ENCODE measurements at places on chromosomes 4 and X.
A peak's percentile ranks its signal among the peaks of the same experiment; 100 is the strongest.

GRCh38 chrX:151724563-151725337, 8.9 kb downstream of the FATE1 start:
- DNase-seq, result no peak

DNA sequence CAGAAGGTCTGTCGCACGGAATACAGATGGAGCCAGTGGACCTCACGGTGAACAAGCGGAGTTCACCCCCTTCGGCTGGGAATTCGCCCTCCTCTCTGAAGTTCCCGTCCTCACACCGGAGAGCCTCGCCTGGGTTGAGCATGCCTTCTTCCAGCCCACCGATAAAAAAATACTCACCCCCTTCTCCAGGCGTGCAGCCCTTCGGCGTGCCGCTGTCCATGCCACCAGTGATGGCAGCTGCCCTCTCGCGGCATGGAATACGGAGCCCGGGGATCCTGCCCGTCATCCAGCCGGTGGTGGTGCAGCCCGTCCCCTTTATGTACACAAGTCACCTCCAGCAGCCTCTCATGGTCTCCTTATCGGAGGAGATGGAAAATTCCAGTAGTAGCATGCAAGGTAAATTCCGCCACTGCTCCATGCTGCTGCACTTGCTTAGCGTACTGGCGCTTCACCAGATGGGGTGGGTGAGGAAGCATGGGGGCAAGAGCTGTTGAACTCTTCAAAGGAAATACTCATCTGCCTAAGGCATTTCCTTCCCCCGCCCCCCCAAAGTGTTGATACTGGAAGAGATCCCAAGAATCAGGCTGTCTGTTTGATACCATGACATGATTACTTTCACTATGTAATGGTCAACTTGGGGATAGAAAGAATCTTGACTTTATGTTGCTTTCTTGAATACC, 24.8 kb downstream of the KLF3 start:
- no peak for DNase-seq

GRCh38 chr4:139913398-139913990, 240.5 kb downstream of the MAML3 start:
- DNase-seq, result no peak

- no peak for DNase-seq
Measured at GRCh38 chrX:118740276-118740889, 13.0 kb downstream of the IL13RA1 start.

DNA sequence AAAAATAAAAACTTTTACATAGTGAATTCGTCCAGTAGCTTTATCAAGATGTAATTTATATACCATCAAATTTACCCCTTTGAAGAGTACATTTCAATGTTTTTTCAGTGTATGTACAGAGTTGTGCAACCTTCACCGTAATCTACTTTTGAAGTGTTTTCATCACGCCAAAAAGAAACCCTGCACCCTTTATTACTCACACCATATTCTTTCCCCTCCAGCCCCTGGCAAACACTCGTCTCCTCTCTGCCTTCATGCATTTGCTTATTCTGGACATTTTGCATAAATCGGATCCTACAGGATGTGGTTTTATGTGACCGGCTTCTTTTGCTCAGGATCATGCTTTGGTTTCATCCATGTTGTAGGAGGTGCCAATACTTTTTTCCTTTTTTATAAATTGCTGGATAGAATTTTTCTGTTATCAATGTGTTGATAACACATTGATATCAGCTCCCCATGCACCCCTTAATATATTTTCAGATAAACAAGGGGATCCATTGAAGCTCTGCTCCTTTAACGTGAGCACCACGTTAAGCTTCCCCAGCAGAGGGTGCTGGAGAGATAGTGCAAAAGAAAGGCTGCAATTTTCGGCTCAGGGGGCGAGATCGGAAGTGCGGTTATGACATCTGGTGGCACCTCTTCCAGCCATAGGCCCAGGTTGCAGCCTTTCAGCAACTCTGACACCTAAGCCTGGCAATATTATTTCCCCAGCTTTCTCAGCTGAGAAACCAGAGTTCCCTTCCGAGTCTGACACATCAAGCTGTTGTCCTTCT, 100.1 kb upstream of the VCX3B start:
- peak; percentile 20 for DNase-seq

GRCh38 chr4:44017422-44017739, 431.2 kb downstream of the KCTD8 start:
- no peak for DNase-seq

GRCh38 chr4:90357117-90357710, 230.0 kb downstream of the CCSER1 start:
- peak; percentile 40 for DNase-seq

GRCh38 chr4:155220025-155220424, 11.6 kb downstream of the NPY2R start:
- DNase-seq, result no peak

DNA sequence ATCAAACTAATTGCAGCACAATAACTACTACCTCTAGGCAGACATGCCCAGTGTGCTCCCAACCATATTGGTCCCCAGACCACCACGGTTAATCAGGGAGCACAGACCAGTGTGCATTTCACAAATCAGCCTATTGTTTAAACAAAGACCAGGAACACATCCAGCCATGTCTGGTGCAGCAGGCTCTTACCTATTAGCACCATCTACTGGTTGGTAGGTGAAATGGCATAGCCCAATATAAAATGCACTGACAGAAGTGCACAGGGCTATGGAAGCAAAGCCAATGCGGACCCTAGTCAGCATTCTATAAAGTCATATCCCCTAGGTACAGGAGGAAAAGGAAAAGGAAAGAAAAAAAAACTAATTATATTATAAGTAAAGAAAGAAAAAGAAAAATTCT, 15.5 kb upstream of the CYLC1 start:
- peak; percentile 39 for DNase-seq

GRCh38 chr4:169510617-169511016, 101.8 kb downstream of the NEK1 start:
- DNase-seq, result no peak

Measured in D341Med (cell line).